Activated CD4-positive, alpha-beta memory T cell treated with anti-CD3 and anti-CD28 coated beads, Interleukin-2, amount 10 ng/mL, durations not matched to agents 7 days and 5 days (primary cell): ENCODE measurements at places on chromosomes 2 and 18. TPM values are rescaled to one million over a fixed set of nuclear protein-coding genes. Genes with fewer than 3 reads are reported as not detected.

GRCh38 chr2:17959833-17960232 is 81.4 kb downstream of the KCNS3 start:
- no peak overlapping the region for H3K4me3 ChIP-seq
- no peaks in the 10 kb centered on the region for H3K27me3 ChIP-seq
- no peak for DNase-seq
- no peaks in the 10 kb centered on the region for H3K4me1 ChIP-seq
- no peaks in the 10 kb centered on the region for H3K36me3 ChIP-seq

RGPD3 gene
- total RNA-seq = 0.20 TPM

SCN1A gene
- not detected for total RNA-seq

CFAP65 gene
- not detected for total RNA-seq

- no peak overlapping the region for H3K4me3 ChIP-seq
- H3K27ac ChIP-seq = no peak overlapping the region
- H3K27me3 ChIP-seq = peaks cover 2% of the 10 kb centered on the region
- peaks cover 14% of the 10 kb centered on the region for H3K36me3 ChIP-seq
- DNase-seq = no peak
Observed at GRCh38 chr2:70304498-70304897, 2.6 kb upstream of the FAM136A start.

DNA sequence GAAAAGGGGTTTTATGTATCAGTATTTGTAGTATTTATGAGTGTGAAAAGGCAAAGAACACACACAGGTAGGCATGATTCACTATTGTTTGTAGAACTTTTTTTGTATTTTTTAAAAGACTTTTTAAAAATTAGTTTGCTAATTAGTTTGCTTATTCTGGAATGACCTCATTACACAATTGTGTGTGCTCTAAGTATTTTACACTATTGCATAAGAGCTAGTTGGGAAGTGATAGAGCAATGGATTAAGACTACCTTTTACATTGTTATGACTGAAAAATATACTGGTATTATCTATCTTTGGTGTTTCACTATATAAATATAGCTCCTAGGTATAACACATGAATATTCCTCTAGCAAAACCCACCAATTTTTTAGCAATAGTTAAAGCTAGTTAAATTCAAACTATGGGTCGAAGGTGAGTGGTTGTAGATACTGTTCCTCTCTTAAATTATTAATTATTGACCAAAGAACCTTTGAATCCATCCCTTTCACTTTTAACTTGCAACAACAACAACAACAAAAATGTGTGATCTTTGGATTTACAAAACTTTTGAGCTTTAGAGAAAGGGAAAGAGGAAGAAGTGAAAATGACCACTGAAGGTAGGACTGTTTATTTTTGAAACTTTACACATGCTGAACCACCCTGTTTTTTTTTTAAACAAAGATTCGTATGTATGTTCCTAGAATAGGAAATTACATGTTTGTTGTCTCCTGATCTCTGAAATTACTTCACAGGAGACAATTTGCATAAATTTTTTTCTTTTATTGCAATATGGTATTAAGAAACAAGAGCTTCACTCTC is 18.7 kb downstream of the ITPRID2 start:
- H3K27me3 ChIP-seq = no peaks in the 10 kb centered on the region
- peaks cover 43% of the 10 kb centered on the region for H3K36me3 ChIP-seq
- no peak overlapping the region for H3K4me3 ChIP-seq

BOK gene
- 0.15 TPM for total RNA-seq

- peaks cover 18% of the 10 kb centered on the region for H3K27me3 ChIP-seq
- H3K36me3 ChIP-seq = no peaks in the 10 kb centered on the region
- DNase-seq = peak; percentile 22
- H3K4me3 ChIP-seq = no peak overlapping the region
- H3K4me1 ChIP-seq = no peaks in the 10 kb centered on the region
- no peak overlapping the region for H3K27ac ChIP-seq
Observed at GRCh38 chr18:63578357-63578958, 8.7 kb upstream of the SERPINB13 start.
